Endothelial cell (in vitro differentiated cells): ENCODE measurements at places on chromosomes 5 and 9. TPM values are rescaled to one million over a fixed set of nuclear protein-coding genes. Genes with fewer than 3 reads are reported as not detected.

The SETX gene
- 169 TPM for total RNA-seq

The COL23A1 gene
- total RNA-seq, result 75.2 TPM

The SLC6A19 gene
- not detected for total RNA-seq

The WDR31 gene
- total RNA-seq, result 0.95 TPM

The PLPP7 gene
- total RNA-seq, result 4.9 TPM

The SPATA31C2 gene
- total RNA-seq, result not detected

The PCDHA6 gene
- total RNA-seq, result 2.3 TPM

The ADAMTSL2 gene
- 5.9 TPM for total RNA-seq

- H3K27me3 ChIP-seq, result peaks cover 6% of the 10 kb centered on the region
- H3K4me3 ChIP-seq, result no peak overlapping the region
- no peak overlapping the region for H3K27ac ChIP-seq
- no peak for DNase-seq
- no peaks in the 10 kb centered on the region for H3K36me3 ChIP-seq
These were observed 56.6 kb downstream of the GNAQ start for GRCh38 chr9:77975036-77975435.

GRCh38 chr9:114244570-114244969 is 78.3 kb upstream of the ORM1 start:
- no peak overlapping the region for H3K27ac ChIP-seq
- H3K4me1 ChIP-seq, result no peaks in the 10 kb centered on the region
- peaks cover 23% of the 10 kb centered on the region for H3K36me3 ChIP-seq
- DNase-seq, result no peak
- H3K4me3 ChIP-seq, result no peak overlapping the region

GRCh38 chr9:84136119-84136868 is 155.7 kb downstream of the RMI1 start:
- peak overlapping the region; percentile 4 for H3K27ac ChIP-seq
- DNase-seq, result no peak
- H3K4me1 ChIP-seq, result no peaks in the 10 kb centered on the region
- no peaks in the 10 kb centered on the region for H3K36me3 ChIP-seq

GRCh38 chr9:19162956-19163355 is 35.7 kb upstream of the PLIN2 start:
- peaks cover 12% of the 10 kb centered on the region for H3K4me1 ChIP-seq
- no peak for DNase-seq
- H3K36me3 ChIP-seq, result no peaks in the 10 kb centered on the region
- no peak overlapping the region for H3K4me3 ChIP-seq

DNA sequence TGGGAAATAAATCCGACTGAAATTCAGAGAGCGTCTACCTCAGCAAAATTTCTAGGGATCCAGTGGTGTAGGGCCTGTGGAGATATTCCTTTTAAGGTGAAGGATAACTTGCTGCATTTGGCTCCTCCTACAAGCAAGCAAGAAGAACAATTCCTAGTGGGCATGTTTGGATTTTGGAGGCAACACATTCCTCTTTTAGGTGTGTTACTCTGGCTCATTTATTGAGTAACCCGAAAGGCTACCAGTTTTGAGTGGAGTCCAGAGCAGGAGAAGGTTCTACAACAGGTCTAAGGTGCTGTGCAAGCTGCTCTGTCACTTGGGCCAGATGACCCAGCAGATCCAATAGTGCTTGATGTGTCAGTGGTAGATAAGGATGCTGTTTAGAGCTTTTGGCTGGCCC is 862.4 kb upstream of the CDH9 start:
- no peak overlapping the region for H3K4me3 ChIP-seq
- H3K36me3 ChIP-seq, result no peaks in the 10 kb centered on the region
- no peaks in the 10 kb centered on the region for H3K4me1 ChIP-seq
- DNase-seq, result no peak

GRCh38 chr9:135224921-135225541 is 137.6 kb downstream of the OLFM1 start:
- no peaks in the 10 kb centered on the region for H3K36me3 ChIP-seq
- H3K27ac ChIP-seq, result no peak overlapping the region
- no peak for DNase-seq
- no peaks in the 10 kb centered on the region for H3K4me1 ChIP-seq
- peaks cover 1% of the 10 kb centered on the region for H3K27me3 ChIP-seq

DNA sequence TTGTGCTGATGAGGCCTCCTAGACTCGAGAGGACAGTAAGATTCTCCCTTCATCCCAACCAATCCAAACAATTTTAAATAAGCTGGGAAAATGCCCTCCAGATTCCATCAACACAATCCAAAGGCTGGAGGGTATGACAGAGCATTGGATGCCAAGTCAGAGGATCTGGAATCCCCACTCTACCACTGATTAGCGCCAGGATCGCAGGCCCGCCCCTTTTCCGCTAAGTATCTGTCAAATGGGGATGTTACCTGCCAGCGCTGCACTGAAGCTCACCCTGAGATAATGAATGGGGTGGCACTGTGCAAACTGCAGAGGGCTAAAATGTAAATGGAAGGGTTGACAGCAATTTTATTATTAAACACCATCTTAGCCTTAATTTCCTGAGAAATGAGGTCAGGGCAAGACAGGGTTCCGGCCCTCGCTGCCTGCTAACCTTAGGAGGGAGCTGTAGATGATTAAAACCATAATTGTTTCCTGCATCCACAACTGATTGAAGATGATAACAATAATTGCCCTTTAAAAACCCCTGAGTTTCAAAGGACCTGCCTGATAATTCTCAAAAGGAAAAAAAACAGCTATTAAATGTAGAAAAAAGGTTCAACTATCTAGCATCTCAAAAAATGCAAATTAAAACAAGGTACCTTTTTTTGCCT is 31.6 kb upstream of the GABBR2 start:
- peaks cover 14% of the 10 kb centered on the region for H3K36me3 ChIP-seq
- H3K27me3 ChIP-seq, result no peaks in the 10 kb centered on the region
- no peak for DNase-seq
- H3K27ac ChIP-seq, result no peak overlapping the region
- no peak overlapping the region for H3K4me3 ChIP-seq
- no peaks in the 10 kb centered on the region for H3K4me1 ChIP-seq

GRCh38 chr5:54719384-54720283 is 202.1 kb downstream of the SNX18 start:
- H3K27me3 ChIP-seq, result peaks cover 8% of the 10 kb centered on the region
- H3K4me3 ChIP-seq, result no peak overlapping the region
- H3K4me1 ChIP-seq, result peaks cover 5% of the 10 kb centered on the region

DNA sequence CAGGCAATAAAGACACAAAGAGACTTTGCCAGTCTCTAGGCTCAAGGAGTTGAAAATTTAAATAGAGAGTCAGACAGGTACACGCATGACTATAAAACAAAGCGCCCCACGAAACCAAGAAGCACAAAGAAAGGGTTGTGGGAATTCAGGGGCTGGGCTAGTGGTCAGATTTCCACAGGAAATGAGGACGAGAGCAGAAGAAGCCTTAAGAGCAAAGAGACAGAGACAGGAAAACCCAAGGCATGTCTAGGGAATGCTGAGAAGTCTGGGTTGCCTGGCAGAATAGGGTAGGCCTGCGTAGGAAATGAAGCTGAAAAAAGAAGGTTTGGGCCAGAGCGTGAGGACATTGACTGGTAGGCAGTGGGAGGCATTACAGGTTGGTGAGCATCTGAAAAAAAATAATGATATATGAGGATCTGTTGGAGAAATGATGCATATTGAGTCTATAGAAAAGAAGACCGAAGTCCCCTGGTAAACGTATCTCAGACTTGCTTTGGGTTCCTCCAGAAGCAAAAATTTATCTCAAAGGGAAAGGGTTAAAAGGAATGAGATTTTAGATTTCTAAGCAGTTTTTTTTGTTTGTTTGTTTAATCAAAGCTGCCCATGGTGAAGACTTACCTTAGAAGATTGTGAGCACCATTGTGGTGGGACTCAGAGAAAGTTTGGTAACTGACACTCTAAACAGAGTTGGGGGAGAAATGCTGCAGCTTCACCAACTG is 51.8 kb downstream of the SLC1A3 start:
- no peak overlapping the region for H3K4me3 ChIP-seq
- no peaks in the 10 kb centered on the region for H3K36me3 ChIP-seq
- peaks cover 16% of the 10 kb centered on the region for H3K4me1 ChIP-seq
- H3K27me3 ChIP-seq, result peaks cover 1% of the 10 kb centered on the region
- H3K27ac ChIP-seq, result peak overlapping the region; percentile 44

- no peak overlapping the region for H3K27ac ChIP-seq
- H3K27me3 ChIP-seq, result peaks cover 3% of the 10 kb centered on the region
- no peak for DNase-seq
- H3K4me3 ChIP-seq, result no peak overlapping the region
These were observed 241.4 kb downstream of the HINT1 start for GRCh38 chr5:130923543-130924124.

GRCh38 chr5:160475864-160476438 is 54.3 kb downstream of the PTTG1 start:
- no peak for DNase-seq
- H3K36me3 ChIP-seq, result peaks cover 5% of the 10 kb centered on the region
- H3K27me3 ChIP-seq, result peaks cover 5% of the 10 kb centered on the region
- H3K4me1 ChIP-seq, result peaks cover 44% of the 10 kb centered on the region

- no peaks in the 10 kb centered on the region for H3K36me3 ChIP-seq
- peaks cover 1% of the 10 kb centered on the region for H3K27me3 ChIP-seq
- H3K4me3 ChIP-seq, result no peak overlapping the region
- no peak overlapping the region for H3K27ac ChIP-seq
- H3K4me1 ChIP-seq, result no peaks in the 10 kb centered on the region
These were observed 427.2 kb downstream of the SPOCK1 start for GRCh38 chr5:137071931-137072330.

DNA sequence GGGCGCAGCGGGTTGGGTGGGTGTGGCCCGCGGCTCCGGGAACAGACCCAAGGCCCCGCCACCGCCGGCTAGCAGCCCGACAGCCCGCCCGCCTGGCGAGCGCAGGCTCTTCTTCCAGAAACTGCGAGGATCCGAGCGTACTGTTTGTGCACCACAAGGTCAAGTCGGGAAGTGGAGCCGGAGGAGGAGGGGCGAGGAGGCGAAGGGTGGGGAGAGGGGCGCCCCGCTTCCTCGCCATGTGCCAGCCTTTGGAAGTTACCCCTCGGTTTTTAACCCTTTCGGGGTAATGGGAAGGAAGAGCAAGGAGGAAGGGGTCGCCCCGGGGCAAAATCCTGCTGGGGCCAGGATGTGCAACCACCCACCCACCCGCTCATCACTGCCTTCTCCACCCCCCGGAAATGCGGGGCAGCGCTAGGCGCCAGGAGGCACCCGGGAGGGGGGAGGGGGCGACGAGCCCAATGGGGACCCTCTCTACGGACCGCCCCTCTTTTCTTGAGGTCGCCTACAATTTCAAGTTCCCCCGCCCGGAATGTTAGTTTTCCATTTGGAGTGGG is 1.1 kb upstream of the JADE2 start:
- peaks cover 4% of the 10 kb centered on the region for H3K4me1 ChIP-seq
- H3K27me3 ChIP-seq, result peaks cover 5% of the 10 kb centered on the region
- H3K4me3 ChIP-seq, result peak overlapping the region; percentile 86

DNA sequence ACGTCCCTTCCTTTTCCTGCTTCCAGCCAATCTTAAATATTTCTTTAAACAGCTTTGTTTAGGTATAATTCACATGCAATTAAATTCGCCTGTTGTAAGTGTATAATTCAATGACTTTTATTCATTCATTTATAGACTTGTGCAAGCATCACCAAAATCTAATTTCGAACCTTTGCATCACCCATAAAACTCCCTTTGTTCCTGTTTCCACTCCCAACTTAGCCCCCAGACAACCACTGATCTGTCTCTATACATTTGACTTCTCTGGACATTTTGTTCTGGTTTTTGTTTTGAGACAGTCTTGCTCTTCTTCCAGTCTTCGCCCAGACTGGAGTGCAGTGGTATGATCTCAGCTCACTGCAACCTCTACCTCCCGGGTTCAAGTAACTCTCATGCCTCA is 71.5 kb downstream of the NR6A1 start:
- H3K27ac ChIP-seq, result no peak overlapping the region
- peaks cover 1% of the 10 kb centered on the region for H3K27me3 ChIP-seq
- peaks cover 32% of the 10 kb centered on the region for H3K4me1 ChIP-seq
- no peak overlapping the region for H3K4me3 ChIP-seq

- H3K4me1 ChIP-seq, result peaks cover 7% of the 10 kb centered on the region
- H3K27me3 ChIP-seq, result peaks cover 4% of the 10 kb centered on the region
- no peak for DNase-seq
- peaks cover 4% of the 10 kb centered on the region for H3K36me3 ChIP-seq
- no peak overlapping the region for H3K4me3 ChIP-seq
These were observed 35.0 kb downstream of the ANGPTL2 start for GRCh38 chr9:127087411-127087810.

DNA sequence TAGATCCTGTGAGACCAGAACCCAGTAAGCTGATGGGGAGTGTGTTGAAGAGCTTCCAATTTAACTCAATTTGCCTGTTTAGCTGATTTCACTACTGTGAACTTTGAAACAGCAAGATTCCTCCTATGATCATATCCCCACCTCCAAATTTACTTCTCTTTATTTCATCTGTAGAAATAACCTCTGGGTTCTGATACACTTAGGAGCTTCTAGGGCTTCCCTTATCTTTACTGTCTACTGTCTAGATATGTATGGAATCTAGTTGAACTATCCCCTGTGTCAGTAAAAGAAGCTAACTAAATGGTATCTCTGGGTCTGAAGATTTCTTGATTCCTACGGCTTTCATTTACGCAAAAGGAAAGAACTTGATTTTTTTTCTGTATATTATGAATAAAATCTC is 116.8 kb downstream of the GCNT1 start:
- no peaks in the 10 kb centered on the region for H3K27me3 ChIP-seq
- H3K36me3 ChIP-seq, result no peaks in the 10 kb centered on the region
- DNase-seq, result no peak
- H3K4me1 ChIP-seq, result no peaks in the 10 kb centered on the region

DNA sequence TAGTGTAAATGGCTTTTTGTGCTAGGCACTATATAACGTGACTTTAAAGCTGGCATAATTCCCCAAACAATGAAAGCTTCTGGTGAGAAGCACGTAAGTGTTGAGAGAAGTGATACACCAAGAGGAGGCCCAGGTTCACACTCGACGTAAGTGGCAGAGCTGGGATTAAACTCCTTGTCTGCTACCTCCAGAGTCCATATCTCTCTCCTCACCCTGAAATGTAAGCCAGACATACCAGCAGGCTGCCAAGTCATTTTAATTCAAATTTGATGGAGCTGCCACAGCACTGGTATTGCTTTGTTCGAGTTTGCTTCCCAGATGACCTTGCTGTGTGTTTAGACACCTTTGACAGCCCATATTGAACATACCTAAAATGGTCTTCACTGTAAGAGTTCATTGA is 319.7 kb downstream of the GLIS3 start:
- no peak overlapping the region for H3K4me3 ChIP-seq
- no peak for DNase-seq
- H3K27ac ChIP-seq, result no peak overlapping the region
- peaks cover 6% of the 10 kb centered on the region for H3K36me3 ChIP-seq

GRCh38 chr9:31023847-31024246 is 1360.6 kb upstream of the ACO1 start:
- no peaks in the 10 kb centered on the region for H3K36me3 ChIP-seq
- H3K27me3 ChIP-seq, result no peaks in the 10 kb centered on the region
- H3K4me3 ChIP-seq, result no peak overlapping the region
- no peaks in the 10 kb centered on the region for H3K4me1 ChIP-seq
- no peak overlapping the region for H3K27ac ChIP-seq

GRCh38 chr5:126613941-126614592 is 13.3 kb downstream of the PHAX start:
- H3K36me3 ChIP-seq, result peaks cover 15% of the 10 kb centered on the region
- H3K4me3 ChIP-seq, result no peak overlapping the region
- H3K27me3 ChIP-seq, result peaks cover 6% of the 10 kb centered on the region
